NCI-H1092 (cell line): ENCODE measurements at places on chromosomes 4 and X.

DNA sequence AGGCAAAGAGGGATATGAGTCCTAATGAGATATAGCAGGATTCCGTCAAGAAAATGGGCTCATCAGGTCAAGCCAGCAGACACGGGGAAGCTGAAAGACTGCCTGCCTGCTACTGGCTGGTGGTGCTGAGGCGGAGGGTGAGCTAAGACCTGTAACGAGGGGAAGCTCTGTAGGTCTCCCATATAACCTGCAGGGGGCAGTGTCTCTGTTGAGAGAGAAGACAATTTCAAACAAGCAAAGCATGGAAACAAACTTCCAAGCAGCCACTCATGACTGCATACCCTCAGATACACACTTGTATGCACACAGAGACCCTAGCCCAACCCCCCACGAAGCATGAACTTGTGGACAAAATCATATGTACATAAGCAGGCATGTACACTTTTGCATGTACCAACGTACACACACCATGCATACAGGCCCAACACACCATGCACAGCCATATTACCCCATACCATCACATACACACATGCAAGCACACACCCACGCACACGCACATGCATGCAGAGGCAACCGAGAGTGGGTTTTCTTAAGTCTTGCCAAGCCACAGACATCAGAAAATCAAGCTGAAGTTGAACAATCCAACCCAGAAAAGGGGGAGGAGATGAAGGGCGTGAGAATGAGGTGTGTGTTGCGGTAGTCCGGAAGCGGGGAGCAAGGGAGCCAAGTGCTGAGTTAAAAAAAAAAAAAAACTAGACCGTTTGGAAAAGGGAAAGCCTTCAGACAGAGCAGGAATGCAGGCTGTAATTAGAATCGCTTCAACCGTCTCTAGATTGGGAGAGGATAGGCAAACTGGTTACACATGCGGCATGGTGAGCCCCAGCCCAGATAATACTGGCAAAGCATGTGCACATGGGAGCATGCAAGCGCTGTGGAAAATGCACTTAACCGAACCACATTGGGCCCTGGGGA, 71.0 kb downstream of the PJA1 start:
- DNase-seq: peak; percentile 52

- DNase-seq: no peak
Measured at GRCh38 chr4:123941306-123941705, 544.7 kb downstream of the SPRY1 start.

DNA sequence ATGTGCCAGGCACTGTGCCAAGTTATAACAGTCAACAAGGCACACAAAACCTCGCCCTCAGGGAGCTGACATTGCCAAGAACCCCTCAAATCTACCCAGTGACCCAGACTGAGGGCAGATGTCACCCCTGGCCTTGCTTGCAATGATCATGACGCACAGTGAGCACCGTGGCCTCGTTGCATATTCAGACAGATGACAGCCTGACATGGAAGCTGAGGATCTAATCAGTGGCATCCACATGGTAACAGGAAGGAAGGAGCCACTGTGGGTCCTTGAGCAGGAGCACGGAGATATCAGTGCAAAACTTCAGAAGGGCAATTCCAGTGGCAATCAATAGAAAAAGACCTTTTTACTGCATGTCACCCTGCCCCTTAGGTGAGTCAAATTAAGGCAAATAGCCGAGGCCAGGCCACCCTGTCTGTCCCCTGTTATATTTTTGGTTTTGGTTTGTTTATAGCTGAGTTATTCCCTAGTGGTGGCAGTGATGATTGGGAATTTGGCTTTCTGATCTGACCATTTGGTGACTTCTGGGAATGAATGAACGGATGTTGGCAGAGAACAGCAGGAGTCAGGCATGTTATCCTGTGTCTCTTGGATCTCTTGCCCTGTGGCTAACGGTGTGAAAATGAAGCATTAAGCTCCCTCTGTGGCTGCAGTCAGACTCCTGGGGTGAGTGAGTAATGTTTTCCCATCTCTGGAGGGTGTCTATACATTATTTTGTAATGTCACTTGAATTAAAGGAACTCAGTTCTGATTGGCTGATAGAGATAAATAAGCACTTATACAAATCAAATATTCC, 20.4 kb downstream of the WDR13 start:
- no peak for DNase-seq

- no peak for DNase-seq
Measured at GRCh38 chr4:57291911-57292310, 181.7 kb upstream of the IGFBP7 start.

GRCh38 chr4:84502333-84502954, 3.4 kb upstream of the NKX6-1 start:
- DNase-seq: no peak
